Stimulated activated CD8-positive, alpha-beta memory T cell treated with anti-CD3 and anti-CD28 coated beads, Interleukin-4, amount 100 ng/mL, for 1 hour (primary cell): ENCODE measurements at places on chromosomes 6 and 20.

GRCh38 chr20:33793011-33793931, 17.9 kb upstream of the CHMP4B start:
- no peak for DNase-seq

DNA sequence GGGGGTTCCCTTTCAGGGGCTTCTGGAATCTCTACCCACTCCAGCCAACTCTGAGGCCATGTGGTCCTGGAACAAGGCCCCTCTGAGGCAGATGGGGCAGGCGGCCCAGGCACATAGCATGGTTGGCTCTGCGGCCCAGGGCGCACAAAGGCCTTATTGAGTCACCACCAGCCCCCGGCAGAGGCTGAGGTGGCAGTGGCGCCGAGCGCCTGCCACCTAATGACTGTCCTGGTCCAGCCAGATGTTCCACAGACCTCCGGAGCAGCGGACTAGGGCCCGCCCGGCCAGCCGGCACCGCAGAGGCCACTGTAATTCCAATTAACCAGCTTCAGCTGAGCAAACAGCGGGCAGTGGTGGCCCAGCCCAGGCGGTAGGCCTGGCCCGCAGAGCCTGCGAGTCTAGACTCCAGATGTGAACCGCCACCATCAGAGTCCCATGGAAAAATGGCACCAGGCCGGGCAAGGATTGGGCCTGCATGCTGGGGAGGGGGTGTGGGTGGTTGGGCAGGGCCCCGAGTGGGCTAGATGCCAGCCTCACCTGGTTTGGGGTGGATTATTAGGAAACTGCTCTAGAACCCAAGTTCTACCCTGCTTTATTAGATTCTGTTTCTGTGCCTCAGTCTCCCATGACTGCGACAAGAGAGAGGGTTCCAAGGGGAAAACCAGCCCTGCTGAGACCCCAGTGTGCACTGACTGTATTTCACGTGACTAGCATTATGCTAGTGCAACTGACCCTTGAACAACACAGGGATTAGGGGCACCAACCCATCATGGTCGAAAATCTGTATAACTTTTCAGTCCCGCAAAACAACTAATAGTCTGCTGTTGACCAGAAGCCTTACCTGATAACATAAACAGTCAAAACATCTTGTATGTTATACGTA, 34.1 kb upstream of the ID1 start:
- DNase-seq: no peak

GRCh38 chr6:168150551-168151320, 71.7 kb upstream of the FRMD1 start:
- DNase-seq: no peak

DNA sequence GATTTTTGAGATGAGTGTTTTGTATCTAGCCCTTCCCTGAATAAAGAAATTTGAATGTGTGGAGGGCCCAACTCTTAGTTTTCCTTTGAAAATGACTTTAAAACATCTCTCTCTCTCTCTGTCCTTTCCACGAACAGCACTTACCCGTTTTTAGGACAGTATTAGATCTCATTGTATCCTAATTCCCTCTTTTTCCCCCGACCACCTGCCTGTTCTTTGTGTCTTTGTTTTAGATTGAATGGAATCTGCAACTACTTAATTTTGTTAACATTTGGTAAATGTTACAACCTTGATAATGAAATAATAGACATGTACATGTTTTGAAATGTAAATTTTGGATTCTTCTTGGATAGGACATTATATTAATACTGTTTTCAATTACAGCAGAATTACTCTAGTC, 3.1 kb downstream of the DSP start:
- DNase-seq: no peak
